Activated T-cell treated with anti-CD3 and anti-CD28 coated beads, Interleukin-2, amount 50 U/mL, for 24 hours (primary cell): ENCODE measurements at places on chromosomes 6 and 20.

GRCh38 chr6:722608-723007 lies 29.7 kb upstream of the EXOC2 start:
- H3K4me3 ChIP-seq, result no peak overlapping the region
- no peak for DNase-seq
- no peaks in the 10 kb centered on the region for H3K36me3 ChIP-seq
- peaks cover 6% of the 10 kb centered on the region for H3K4me1 ChIP-seq
- H3K27ac ChIP-seq, result no peak overlapping the region
- H3K27me3 ChIP-seq, result peaks cover 10% of the 10 kb centered on the region

DNA sequence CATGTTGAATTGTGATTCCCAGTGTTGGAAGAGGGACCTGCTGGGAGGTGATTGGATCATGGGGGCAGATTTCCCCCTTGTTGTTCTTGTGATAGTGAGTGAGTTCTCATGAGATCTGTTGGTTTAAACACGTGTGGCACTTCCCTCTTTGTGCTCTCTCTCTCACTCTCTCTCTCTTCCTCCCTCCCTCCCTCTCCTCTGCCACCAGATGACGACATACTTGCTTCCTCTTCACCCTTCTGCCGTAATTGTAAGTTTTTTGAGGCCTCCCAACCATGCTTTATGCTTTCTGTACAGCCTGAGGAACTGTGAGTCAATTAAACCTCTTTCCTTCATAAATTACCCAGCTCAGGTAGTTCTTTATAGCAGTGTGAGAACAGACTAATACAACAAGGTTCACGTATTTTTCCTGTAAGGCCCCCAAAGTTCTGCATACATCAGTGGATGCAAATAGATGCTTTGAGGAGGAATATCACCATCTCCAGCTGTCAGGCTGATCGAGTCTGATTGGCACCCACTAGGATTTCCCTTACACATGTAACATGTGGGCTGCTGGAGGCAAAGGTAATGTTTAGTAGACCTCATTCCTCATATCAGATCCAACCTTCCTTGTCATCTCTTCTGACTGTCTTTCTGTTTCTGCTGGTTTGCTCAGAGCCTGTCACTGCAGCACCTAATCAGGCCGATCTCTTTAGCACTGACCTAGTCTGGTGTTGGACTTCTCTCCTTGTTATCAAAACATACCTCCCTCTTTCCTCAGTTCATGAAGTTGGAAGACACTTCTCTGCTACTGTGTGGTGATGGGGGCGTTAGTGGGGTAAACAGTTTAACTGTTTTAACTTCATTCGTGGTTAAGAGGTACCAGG lies 54.3 kb upstream of the BACH2 start:
- no peaks in the 10 kb centered on the region for H3K36me3 ChIP-seq
- peak overlapping the region; percentile 92 for H3K27ac ChIP-seq
- peaks cover 53% of the 10 kb centered on the region for H3K4me1 ChIP-seq
- peak overlapping the region; percentile 19 for H3K4me3 ChIP-seq
- H3K27me3 ChIP-seq, result no peaks in the 10 kb centered on the region

GRCh38 chr20:43744151-43744611 lies 17.4 kb upstream of the GTSF1L start:
- no peak for DNase-seq
- peaks cover 6% of the 10 kb centered on the region for H3K27me3 ChIP-seq
- H3K36me3 ChIP-seq, result no peaks in the 10 kb centered on the region
- H3K4me1 ChIP-seq, result peaks cover 10% of the 10 kb centered on the region
- no peak overlapping the region for H3K27ac ChIP-seq

GRCh38 chr6:136405420-136406029 lies 115.9 kb upstream of the BCLAF1 start:
- no peak overlapping the region for H3K4me3 ChIP-seq
- H3K36me3 ChIP-seq, result no peaks in the 10 kb centered on the region
- no peak overlapping the region for H3K27ac ChIP-seq

GRCh38 chr20:44496976-44497375 lies 21.3 kb downstream of the TTPAL start:
- no peak overlapping the region for H3K4me3 ChIP-seq
- peak; percentile 48 for DNase-seq
- peaks cover 51% of the 10 kb centered on the region for H3K4me1 ChIP-seq

GRCh38 chr6:152572338-152573088 lies 64.6 kb downstream of the SYNE1 start:
- no peak for DNase-seq
- H3K4me3 ChIP-seq, result no peak overlapping the region
- peaks cover 4% of the 10 kb centered on the region for H3K27me3 ChIP-seq
- no peaks in the 10 kb centered on the region for H3K4me1 ChIP-seq

DNA sequence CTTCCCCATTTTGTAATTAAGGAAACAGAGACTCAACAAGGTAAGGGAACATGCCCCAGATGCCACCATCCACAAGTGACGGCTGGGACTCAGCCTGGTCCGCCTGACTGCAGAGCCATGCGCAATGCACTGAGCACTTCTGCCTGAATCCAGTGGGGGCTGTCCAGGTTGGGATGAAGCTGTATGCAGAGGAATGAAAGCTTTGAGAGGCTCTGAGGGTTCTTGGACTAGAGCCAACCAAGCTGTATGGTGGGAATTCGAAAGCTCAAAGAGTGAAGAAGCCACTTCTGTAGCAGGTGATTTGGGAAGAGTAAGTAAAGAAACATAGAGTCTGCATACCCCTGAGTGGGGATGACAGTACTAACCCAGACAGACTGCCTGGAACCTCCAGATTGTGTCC lies 127.6 kb upstream of the AKAP12 start:
- DNase-seq, result no peak
- no peak overlapping the region for H3K4me3 ChIP-seq
- peaks cover 17% of the 10 kb centered on the region for H3K27me3 ChIP-seq
- no peaks in the 10 kb centered on the region for H3K36me3 ChIP-seq
- H3K4me1 ChIP-seq, result no peaks in the 10 kb centered on the region
- H3K27ac ChIP-seq, result no peak overlapping the region
